ENCODE measurements at places on chromosomes 4 and X.

- H3K4me3 ChIP-seq = no peak overlapping the region
- no peak overlapping the region for H3K27ac ChIP-seq
- peaks cover 26% of the 10 kb centered on the region for H3K4me1 ChIP-seq
- no peak for DNase-seq
Measured at GRCh38 chr4:184479516-184479950, 5.2 kb upstream of the IRF2 start.

GRCh38 chr4:122331195-122331594 is 47.6 kb upstream of the ADAD1 start:
- no peak for DNase-seq
- H3K27ac ChIP-seq = no peak overlapping the region
- no peaks in the 10 kb centered on the region for H3K4me1 ChIP-seq

- H3K27ac ChIP-seq = no peak overlapping the region
- peaks cover 7% of the 10 kb centered on the region for H3K4me1 ChIP-seq
- no peaks in the 10 kb centered on the region for H3K36me3 ChIP-seq
Measured at GRCh38 chrX:31706466-31706865, 634.6 kb upstream of the FTHL17 start.

GRCh38 chr4:97548186-97548585 is 595.1 kb downstream of the STPG2 start:
- no peak overlapping the region for H3K4me3 ChIP-seq
- peaks cover 12% of the 10 kb centered on the region for H3K4me1 ChIP-seq
- H3K36me3 ChIP-seq = peaks cover 10% of the 10 kb centered on the region
- DNase-seq = no peak
- H3K27ac ChIP-seq = no peak overlapping the region

DNA sequence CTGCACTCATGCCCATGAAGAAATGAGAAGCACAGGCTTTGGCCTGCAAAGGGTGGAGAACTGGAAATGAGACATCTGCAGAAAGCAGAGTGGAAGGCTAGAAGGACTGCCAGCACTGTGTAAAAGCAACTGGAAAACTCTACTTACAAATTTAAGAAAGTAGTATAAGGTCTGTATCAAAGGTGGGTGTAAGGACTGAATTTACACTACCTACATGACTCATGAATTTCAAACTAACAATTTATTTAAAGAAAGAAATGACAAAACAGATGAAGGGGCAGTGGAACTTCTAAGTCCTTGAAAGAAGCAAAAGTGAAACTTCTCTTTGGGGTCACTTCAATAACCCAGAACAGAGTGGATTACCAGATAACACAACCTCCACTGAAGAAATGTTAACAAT is 71.2 kb downstream of the SLC10A7 start:
- no peaks in the 10 kb centered on the region for H3K27me3 ChIP-seq
- H3K4me3 ChIP-seq = no peak overlapping the region
- H3K4me1 ChIP-seq = peaks cover 9% of the 10 kb centered on the region
- no peaks in the 10 kb centered on the region for H3K36me3 ChIP-seq
- no peak for DNase-seq

GRCh38 chrX:23930894-23931604 is 23.2 kb downstream of the CXorf58 start:
- H3K27ac ChIP-seq = no peak overlapping the region
- H3K36me3 ChIP-seq = no peaks in the 10 kb centered on the region
- DNase-seq = no peak
- no peak overlapping the region for H3K4me3 ChIP-seq

DNA sequence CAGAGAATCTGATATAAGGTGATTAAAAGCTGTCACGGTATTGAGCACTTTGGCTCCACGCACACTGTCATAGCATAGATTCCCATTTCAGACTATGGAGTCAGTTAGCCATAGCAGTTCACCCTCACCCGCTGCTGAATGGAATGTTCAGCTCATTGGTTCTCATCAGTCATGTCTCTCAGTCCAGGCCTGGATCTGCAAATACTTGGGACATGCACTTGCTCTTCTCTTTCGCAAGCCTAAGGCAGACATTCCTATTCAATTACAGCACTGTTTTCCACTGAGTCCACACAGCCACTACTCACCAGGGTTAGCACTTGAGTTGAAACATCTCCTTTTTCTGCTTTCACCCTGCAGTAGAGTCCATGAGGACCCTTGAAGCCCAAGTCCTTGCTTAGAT is 30.6 kb upstream of the SCML1 start:
- no peaks in the 10 kb centered on the region for H3K4me1 ChIP-seq
- H3K4me3 ChIP-seq = no peak overlapping the region
- H3K36me3 ChIP-seq = no peaks in the 10 kb centered on the region
- no peak for DNase-seq
- H3K27ac ChIP-seq = no peak overlapping the region
- H3K27me3 ChIP-seq = peaks cover 11% of the 10 kb centered on the region

- H3K36me3 ChIP-seq = no peaks in the 10 kb centered on the region
- no peak for DNase-seq
- no peak overlapping the region for H3K27ac ChIP-seq
- H3K27me3 ChIP-seq = no peaks in the 10 kb centered on the region
Measured at GRCh38 chr4:17477774-17478472, 34.0 kb downstream of the QDPR start.

DNA sequence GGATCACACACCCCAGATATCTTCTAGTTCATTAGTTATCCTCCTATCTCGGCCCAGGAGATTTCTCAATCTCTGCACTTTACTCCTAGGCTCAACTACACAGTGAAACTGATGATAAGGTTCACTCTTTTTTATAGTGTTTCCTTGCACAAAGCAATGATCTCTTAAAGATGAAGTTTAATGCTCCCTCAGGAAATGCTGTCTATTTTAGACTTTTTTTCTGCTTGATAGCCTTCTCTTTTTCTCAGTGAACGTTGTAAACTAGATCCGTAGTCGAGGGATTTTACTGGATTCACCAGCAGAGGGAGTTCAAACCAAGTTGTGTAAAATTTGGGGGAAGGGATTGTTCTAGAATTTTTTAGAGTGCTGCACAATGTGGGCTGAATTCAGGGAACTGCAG is 269.6 kb downstream of the GBA3 start:
- H3K4me3 ChIP-seq = no peak overlapping the region
- peaks cover 5% of the 10 kb centered on the region for H3K36me3 ChIP-seq
- no peaks in the 10 kb centered on the region for H3K27me3 ChIP-seq
- H3K27ac ChIP-seq = no peak overlapping the region

GRCh38 chrX:65534450-65535292 is at the start of gene LAS1L:
Gene LAS1L (minus strand): TSS chrX:65534787. CDS start chrX:65534715, 72 bp downstream.
- DNase-seq = peak; percentile 89
- H3K36me3 ChIP-seq = peaks cover 11% of the 10 kb centered on the region
- peaks cover 9% of the 10 kb centered on the region for H3K4me1 ChIP-seq
- H3K27me3 ChIP-seq = peaks cover 9% of the 10 kb centered on the region

DNA sequence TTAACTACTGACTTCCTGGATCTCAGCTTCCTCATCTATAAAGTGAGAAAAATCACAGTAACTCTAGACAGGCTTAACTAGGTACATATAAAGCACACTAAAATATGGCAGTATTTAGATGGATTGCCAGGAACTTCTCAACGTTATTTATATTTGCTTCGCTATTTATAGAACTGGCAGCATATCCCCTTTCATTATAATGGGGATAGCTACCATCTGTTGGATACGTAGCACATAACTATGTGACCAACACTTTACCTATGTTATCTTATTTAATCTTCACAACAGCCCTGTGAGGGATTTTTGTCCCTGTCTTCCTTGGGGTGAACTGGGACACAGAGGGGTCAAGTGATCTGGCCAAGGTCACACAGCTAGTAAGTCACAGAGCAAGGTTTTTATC is 64.6 kb downstream of the ENPEP start:
- peaks cover 7% of the 10 kb centered on the region for H3K36me3 ChIP-seq
- H3K27me3 ChIP-seq = peaks cover 3% of the 10 kb centered on the region
- H3K27ac ChIP-seq = no peak overlapping the region

GRCh38 chr4:186360551-186360950 is 94.6 kb downstream of the F11 start:
- DNase-seq = no peak
- peaks cover 26% of the 10 kb centered on the region for H3K36me3 ChIP-seq
- no peaks in the 10 kb centered on the region for H3K4me1 ChIP-seq
- H3K27ac ChIP-seq = no peak overlapping the region
- H3K27me3 ChIP-seq = peaks cover 11% of the 10 kb centered on the region
- H3K4me3 ChIP-seq = no peak overlapping the region

DNA sequence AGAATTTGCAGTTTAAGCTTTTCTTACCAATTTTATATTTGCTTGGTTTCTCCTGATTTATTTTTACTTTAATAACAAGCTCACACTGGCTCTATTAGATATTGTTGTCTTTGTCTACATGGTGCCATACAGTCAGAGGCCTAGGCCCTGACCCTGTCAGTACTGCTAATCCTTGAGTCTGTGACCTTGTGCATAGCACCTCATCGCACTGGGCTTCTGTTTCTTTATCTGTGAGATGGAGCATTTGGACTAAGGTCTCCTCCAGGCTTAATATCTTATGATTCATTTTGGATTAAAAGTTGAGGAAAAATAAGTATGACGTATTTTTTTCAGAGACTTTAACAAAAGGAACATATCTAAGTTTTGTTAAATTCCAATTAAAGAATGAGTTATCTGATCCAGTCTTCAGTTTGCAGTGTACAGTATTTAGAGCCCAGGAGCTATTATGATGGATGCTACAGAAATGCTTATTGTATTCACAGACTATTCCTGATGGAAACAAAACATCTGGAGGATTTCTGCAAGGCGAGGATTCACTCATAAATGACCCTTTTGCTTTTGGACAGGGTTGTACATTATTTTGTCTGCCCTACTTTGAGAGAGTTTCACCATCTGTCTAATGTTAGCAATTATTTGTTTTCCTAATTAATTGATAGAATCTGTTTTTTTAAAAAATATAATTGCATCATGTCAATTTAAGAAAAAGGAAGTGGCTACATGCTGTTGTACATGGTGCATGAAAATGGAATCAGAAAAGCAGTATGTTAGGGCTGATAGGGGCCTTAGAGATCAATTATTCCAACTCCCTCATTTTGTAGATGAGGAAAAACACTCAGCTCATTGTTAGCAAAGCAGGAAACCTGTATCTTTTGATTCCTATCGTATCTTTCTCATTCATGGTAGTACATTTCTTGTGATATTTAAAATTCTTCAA is 203.6 kb downstream of the BANK1 start:
- H3K27ac ChIP-seq = no peak overlapping the region
- no peak overlapping the region for H3K4me3 ChIP-seq
- no peaks in the 10 kb centered on the region for H3K36me3 ChIP-seq
- no peak for DNase-seq

- H3K27me3 ChIP-seq = peaks cover 3% of the 10 kb centered on the region
- H3K27ac ChIP-seq = no peak overlapping the region
- no peaks in the 10 kb centered on the region for H3K4me1 ChIP-seq
- no peak overlapping the region for H3K4me3 ChIP-seq
Measured at GRCh38 chr4:123430031-123430430, 33.4 kb downstream of the SPRY1 start.

DNA sequence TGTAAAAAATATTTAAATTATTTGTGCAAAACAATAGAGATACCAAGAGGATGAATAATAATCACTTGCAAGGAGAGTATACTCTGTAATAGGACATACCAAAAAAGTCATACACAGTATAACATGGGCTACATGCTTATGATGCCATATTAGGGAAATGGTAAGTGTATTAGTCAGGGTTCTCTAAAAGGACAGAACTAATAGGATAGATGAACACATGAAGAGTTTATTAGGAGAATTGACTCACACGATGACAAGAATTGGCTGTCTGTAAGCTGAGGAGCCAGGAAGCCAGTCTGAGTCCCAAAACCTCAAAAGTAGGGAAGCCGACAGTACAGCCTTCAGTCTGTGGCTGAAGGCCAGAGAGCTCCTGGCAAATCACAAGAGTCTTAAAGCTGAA is 151.2 kb downstream of the DTHD1 start:
- H3K36me3 ChIP-seq = peaks cover 19% of the 10 kb centered on the region
- DNase-seq = no peak

DNA sequence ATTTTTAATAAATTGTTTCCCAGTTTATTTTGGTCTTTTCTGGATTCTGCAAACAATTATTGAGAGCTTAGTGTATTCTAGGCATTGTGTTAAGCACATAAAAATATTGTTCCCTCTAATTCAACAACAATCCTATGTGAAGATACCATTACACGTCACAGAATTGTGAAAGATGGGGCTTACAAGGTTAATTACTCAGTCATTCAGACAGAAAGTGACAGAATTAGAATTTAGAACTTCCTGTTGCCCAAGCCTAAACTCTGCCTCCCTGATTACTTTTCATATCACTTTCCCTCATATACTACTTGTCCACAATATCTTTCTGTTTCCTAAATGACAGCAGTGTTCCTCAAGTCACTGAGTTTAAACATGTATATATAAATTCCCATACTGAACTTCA is 186.7 kb upstream of the VEGFC start:
- H3K27me3 ChIP-seq = no peaks in the 10 kb centered on the region
- no peak overlapping the region for H3K27ac ChIP-seq
- no peak for DNase-seq

DNA sequence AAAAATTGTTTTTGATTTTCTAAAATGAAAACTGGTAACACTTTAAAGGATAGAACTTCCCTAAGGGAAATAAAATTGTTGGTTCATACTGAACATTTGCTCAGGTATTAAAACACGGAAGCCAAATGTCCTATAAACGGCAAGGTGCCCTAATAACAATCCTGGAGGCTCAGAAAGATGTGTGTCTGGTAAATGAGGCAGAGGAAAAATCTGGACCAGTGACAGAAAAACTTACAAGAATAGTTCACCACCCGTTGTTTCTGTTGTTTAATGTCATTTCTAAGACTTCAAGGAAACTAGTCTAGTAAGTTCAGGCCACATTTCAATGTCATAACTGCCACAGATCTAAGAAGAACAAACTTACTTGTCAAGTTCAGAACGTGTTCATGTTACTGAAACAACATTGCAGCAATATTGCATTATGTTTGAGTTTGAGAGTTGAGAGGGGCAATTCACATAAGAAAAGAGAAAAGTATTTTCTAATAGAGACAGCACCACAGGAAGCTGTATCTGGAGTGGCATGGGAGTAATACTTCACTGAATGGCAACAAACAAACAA is 476.6 kb downstream of the GRXCR1 start:
- H3K36me3 ChIP-seq = no peaks in the 10 kb centered on the region
- no peak for DNase-seq
- no peak overlapping the region for H3K4me3 ChIP-seq
- H3K27ac ChIP-seq = peak overlapping the region; percentile 14

GRCh38 chr4:88613417-88613875 is 21.2 kb downstream of the HERC3 start:
- H3K4me1 ChIP-seq = peaks cover 22% of the 10 kb centered on the region
- no peak for DNase-seq
- H3K27ac ChIP-seq = peak overlapping the region; percentile 58
- H3K4me3 ChIP-seq = no peak overlapping the region
- no peaks in the 10 kb centered on the region for H3K36me3 ChIP-seq
- H3K27me3 ChIP-seq = no peaks in the 10 kb centered on the region

GRCh38 chr4:8461086-8461485 is 20.5 kb downstream of the TRMT44 start:
- H3K4me1 ChIP-seq = peaks cover 5% of the 10 kb centered on the region
- no peak overlapping the region for H3K27ac ChIP-seq
- H3K4me3 ChIP-seq = no peak overlapping the region
- DNase-seq = no peak

DNA sequence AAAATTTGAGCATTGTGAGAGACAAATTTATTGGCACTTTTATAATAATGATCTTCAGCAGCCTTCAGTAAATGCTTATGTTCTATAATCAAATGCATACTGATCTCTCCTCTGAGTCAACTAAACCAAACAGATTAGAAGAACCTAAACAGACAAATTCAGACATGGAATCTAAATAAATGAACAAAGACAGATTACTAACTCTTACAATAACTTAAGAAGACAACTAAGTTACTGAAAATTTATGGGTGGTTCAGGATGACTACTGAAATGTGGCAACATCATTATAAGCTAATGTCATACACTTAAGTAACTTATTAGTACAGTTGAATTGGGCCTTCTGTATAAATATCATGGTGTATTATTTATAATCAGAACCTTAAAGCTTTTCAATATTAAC is 127.3 kb downstream of the NEK1 start:
- no peaks in the 10 kb centered on the region for H3K4me1 ChIP-seq
- no peak overlapping the region for H3K27ac ChIP-seq
- no peak for DNase-seq
- H3K4me3 ChIP-seq = no peak overlapping the region
- no peaks in the 10 kb centered on the region for H3K27me3 ChIP-seq

All from WTC11 (cell line).